Mesothelial cell of epicardium (in vitro differentiated cells): ENCODE measurements at places on chromosomes 7 and 10.
A peak's percentile ranks its signal among the peaks of the same experiment; 100 is the strongest.

DNA sequence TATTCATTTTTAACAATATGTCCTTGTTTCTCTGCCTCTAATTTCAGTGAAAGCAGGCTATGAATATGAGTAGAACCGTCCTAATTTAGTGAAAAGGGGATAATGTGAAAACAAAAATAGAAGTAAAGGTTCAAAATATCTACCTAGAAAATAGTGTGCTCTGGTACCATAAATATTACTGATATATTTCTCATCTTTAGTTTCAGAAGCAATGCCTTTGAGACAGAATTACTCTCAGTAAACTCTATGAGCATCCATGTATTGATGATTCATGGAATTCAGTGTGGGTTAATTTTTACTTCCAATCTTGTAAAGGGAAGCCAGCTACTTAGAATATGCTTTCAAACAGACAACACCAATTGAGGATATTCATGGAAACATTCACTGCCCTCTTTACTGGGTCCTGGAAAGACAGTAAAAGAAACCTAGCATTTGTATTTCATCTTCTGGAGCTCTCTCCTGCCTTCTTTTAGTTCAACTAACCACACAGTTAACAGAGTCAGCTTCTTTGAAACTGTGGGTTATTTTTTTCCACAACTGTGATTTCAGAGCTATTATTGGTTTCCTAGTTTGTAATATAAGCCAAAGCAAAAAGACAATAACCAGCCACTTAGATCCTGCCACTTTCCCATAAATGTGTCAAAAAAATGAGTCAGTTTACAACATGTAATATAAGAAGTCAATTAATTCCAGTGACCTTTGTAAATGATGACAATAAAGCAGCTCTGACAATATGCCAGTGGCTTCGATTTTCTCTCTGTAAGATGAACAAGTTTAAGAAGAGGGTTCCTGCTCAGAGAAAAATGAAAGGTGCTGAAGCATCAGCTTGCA is 1.7 kb downstream of the LRRN3 start:
- no peaks in the 10 kb centered on the region for H3K27me3 ChIP-seq
- no peak for DNase-seq
- no peak overlapping the region for H3K27ac ChIP-seq
- no peaks in the 10 kb centered on the region for H3K36me3 ChIP-seq

GRCh38 chr7:18552316-18552916 is 56.9 kb downstream of the HDAC9 start:
- no peak for DNase-seq
- H3K27me3 ChIP-seq = no peaks in the 10 kb centered on the region
- H3K4me1 ChIP-seq = peaks cover 47% of the 10 kb centered on the region
- H3K4me3 ChIP-seq = no peak overlapping the region
- peaks cover 4% of the 10 kb centered on the region for H3K36me3 ChIP-seq
- H3K27ac ChIP-seq = peak overlapping the region; percentile 30

- H3K4me3 ChIP-seq = no peak overlapping the region
- H3K36me3 ChIP-seq = no peaks in the 10 kb centered on the region
- no peaks in the 10 kb centered on the region for H3K27me3 ChIP-seq
- peaks cover 7% of the 10 kb centered on the region for H3K4me1 ChIP-seq
Observed at GRCh38 chr10:10828623-10829022, 189.0 kb upstream of the CELF2 start.

DNA sequence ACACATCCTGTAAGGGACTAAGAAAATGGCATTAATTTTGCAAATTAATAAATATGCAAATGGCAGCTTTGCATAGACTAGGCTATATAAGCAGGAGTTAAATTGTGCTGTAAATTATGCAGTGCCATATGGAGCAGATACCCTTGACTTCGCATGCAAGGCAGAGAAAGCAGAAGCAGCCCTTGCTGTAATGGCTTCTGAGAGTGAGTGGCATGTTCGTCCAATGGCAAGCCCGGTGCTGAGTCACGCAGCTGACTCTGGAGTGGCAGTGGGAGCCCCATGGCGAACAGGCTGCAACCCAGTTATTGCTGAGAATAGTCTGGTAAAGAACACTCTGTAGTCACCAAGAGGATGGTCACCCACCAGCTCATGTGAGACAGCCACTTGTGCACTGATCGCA is 1186.5 kb downstream of the TYW1 start:
- H3K4me3 ChIP-seq = no peak overlapping the region
- no peak overlapping the region for H3K27ac ChIP-seq
- no peak for DNase-seq
- peaks cover 10% of the 10 kb centered on the region for H3K27me3 ChIP-seq
- H3K4me1 ChIP-seq = no peaks in the 10 kb centered on the region
- no peaks in the 10 kb centered on the region for H3K36me3 ChIP-seq

DNA sequence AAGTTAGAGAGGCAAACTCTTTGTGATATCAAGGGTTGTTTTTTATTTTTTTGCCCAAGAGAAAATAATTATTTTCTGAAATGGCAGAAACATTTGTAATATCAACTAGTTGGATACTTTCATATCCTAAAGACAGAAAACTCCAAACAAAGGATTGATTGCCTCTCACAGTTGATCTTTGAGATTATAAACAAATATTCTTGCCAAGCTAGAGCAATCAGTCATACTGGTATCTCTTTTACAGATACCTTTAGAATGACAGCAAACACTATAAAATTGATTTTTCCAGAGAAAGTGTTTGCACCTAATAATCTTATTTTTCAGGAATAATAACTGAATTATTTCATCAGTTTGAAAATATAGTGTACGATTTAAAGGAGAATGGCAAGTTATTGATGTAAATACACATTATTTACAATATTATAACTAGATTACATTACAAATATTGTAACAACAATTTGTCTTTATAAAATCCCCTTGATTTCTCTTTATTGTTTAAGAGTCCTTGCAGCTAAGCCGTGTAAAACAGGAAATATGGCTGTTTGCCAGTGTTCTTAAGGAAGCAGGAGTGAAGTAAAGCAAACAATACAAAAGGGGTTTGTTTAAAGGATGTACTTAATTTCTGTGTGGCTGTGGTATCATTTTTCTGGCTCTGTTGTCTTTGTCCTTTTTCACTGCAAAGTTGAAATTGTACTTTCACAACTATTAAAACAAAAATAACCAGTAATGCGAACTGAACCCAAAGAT is 58.4 kb downstream of the MAPK8 start:
- peaks cover 27% of the 10 kb centered on the region for H3K4me1 ChIP-seq
- no peaks in the 10 kb centered on the region for H3K27me3 ChIP-seq
- H3K36me3 ChIP-seq = no peaks in the 10 kb centered on the region
- no peak overlapping the region for H3K4me3 ChIP-seq

- DNase-seq = no peak
- H3K4me1 ChIP-seq = peaks cover 3% of the 10 kb centered on the region
- no peaks in the 10 kb centered on the region for H3K27me3 ChIP-seq
- H3K4me3 ChIP-seq = no peak overlapping the region
- H3K27ac ChIP-seq = no peak overlapping the region
Observed at GRCh38 chr10:95552679-95553342, 8.4 kb downstream of the SORBS1 start.
